ENCODE measurements at places on chromosomes 5 and 9. TPM values are rescaled to one million over a fixed set of nuclear protein-coding genes. Genes with fewer than 3 reads are reported as not detected.

RPL12 gene
- total RNA-seq = 1,080 TPM

GRCh38 chr9:79213417-79214125 is 358.2 kb upstream of the TLE4 start:
- DNase-seq = no peak

DNA sequence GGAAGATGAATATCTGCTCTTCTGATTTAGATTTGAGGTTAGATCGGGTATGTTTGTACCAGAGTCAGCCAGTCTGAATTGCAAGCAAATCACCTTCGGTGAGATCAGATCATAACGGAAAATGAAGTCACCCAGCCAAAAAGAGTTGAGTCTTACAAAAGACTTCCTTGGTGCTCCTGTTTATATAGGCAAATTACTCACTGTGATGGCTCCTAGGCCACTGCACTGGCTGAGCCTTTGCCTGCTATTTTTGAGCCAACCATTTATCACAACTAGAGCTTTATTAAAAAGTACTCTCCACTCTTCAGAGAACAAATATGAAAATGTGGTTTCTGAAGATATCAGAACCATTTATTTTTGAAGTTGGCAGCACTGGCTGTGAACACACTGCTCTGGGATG is 277.7 kb upstream of the PCSK5 start:
- no peak for DNase-seq

ACOT12 gene
- total RNA-seq = not detected

- no peak for DNase-seq
Observed at GRCh38 chr9:36936498-36936831, 97.6 kb downstream of the PAX5 start.

DNA sequence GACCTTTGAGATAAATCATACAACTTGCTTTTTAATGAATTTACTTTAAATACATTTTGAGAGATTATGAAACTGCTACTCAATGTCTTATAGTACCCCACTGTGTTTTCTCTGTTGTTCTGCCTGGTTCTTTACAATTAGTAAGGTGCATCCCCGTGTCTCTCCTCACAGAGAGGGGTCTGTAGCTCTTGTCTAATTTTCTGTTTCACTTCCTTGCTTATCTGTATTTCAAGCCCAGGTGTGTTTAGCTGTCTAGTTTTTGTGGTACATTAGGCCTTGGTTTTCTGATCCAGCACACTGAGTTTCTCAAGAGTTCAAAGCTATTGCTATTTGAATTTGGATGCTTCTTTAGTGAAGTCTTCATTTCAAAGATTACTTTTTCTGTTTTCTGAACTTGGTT is 105.1 kb downstream of the MAST4 start:
- DNase-seq = no peak

- no peak for DNase-seq
Observed at GRCh38 chr5:84438456-84438855, 53.8 kb upstream of the EDIL3 start.

GRCh38 chr5:174623433-174624019 is 100.9 kb upstream of the MSX2 start:
- DNase-seq = no peak

GRCh38 chr5:141646026-141646425 is 5.2 kb downstream of the FCHSD1 start:
- no peak for DNase-seq

DNAH5 gene
- total RNA-seq = under 0.01 TPM

- DNase-seq = no peak
Observed at GRCh38 chr5:39063037-39063436, 11.2 kb downstream of the RICTOR start.

GRCh38 chr9:24036459-24036858 is 210.4 kb upstream of the ELAVL2 start:
- no peak for DNase-seq

GRCh38 chr5:156411957-156412356 is 85.0 kb downstream of the SGCD start:
- no peak for DNase-seq

DNA sequence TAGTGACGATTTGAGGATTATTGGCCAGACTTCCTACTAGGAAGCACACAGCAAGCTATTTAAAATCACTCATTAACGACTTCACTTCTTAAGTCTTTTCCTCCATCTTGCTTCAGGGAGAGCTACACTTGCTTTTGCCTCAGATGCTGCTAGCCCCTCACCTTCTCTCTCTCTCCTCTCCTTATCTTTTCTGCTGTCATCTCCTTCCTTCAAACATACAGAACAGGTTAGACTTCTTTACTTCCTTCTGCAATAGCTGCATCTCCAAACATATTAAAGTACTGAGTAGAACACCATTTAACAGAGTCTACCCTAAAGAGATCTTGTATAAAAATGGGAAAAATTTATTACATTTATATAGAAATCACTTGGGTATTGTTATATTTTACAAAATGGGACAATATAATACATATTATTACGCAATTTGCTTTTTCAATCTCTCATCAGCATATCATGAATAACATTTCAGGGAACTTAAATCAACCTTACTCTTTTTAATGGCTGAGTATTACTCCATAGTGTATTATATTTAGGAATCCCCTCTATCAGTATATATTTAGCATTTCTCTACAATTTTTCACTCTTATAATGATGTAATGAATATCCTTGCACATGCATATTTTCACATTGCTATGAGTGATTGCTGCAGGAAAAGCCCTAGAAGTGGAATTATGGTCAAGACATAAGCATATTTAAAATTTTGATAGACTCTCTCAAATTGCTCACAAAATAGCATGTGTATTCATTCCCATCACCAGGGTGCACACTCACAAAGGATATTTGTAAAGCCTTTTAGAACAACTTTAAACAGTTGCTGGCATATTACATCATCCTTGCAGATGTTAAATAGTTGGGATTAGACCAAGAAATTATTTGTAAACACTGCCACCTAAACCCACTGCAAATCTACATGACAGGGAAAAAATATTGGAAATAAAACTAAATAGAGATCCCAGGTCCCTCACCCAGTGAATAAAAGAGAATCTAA is 164.5 kb upstream of the NFIB start:
- DNase-seq = no peak

GRCh38 chr5:168585119-168585856 is 6.1 kb upstream of the PANK3 start:
- no peak for DNase-seq

DNAJC18 gene
- total RNA-seq = 6.5 TPM

DNA sequence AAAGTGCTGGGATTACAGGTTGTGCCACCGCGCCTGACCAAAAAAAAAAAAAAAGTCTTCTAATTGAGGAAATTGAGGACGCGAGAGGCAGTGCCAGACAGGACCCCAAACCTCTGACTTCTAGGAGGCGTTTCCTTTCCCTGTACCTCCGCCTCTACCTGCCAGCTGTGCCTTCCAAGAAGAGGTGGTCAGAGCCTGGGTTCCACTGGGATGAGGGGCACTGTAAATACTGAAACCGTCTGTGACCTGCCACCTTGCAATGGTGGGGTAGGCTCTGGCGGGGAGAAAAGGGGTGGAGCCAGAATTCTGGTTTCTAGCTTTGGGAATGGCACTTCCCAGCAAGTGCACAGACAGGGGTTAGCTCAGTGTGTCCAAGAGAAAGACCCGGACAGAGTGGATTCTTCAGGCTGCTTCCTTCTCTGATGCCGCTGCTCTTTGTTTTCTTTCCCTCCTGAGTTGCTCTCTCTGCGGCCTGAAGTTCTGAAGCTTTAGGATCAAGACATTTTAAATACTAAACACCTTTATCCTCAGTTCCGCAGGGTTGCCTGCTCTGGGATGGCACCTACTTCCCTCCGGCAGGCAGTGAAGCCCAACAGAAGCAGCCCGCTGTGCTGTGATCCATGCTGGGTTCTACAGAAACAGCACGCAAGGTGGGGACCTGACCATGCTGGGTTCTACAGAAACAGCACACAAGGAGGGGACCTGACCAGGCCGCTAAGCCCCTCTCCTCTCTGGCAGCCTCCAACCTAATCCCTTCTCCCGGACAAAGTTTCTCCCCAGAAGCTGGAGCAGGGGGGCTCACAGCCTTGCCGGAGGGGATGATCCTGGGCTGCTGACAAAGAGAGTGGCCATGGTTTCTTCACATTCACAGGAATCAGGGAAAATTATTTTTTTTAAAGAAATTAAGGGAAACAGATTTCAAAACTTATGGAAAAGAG is 65.2 kb downstream of the OTULIN start:
- no peak for DNase-seq

Data from lung microvascular endothelial cell (primary cell).